ENCODE measurements at places on chromosomes 6 and 20.

- DNase-seq: no peak
Observed at GRCh38 chr6:81844686-81845085, 92.2 kb upstream of the TENT5A start.

GRCh38 chr6:30263734-30264133 is 50.5 kb upstream of the TRIM26 start:
- DNase-seq: no peak

DNA sequence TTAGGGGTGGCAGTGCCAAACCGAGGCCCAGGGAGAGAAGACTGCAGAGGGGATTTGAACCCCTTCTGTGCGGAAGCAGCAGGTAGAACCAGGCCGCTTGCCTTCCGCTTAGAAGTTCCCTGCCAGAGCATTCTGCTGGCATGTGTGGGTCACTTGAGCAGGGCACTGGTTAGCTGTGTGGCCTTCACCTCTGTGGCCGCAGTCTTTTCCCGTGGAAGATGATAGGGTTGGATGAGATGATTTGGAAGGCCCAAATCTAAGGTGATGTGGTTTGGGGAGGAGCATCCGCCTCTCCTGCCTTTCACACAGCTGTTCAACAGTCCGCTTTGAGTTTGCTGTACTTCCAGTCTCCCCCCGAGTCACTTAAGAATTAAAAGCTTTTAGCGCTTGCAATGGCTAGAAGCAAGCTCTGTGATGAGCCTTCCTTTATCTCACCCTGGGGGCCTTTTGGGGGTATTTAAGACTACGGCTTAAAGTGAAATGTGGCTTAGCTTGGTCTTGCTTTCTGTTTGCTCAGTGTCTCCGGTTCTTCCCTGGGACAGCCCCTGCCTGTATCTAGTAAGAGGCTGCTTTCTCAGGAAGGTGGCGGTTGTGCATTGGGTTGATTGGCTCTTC is 743 bp downstream of the CMTR1 start:
- DNase-seq: no peak

GRCh38 chr6:51533962-51534361 is 553.5 kb downstream of the PKHD1 start:
- DNase-seq: no peak

DNA sequence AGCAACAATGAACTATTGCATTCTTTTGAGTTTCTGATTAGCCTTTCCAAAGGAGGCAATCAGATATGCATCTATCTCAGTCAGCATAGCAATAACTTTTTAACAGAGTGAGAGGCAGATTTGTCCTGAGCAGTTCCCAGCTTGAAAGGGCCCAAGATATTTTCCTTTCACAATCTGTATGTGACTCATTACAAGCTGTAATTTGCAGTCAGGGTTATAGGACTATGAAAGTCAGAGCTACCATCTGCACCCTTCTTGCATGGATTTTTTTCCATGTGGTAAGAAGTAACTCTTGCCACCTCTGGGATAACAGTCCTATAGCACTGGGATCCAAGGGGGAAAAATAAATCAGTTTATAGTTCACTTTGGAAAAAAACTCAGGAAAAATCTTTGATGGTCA is 318.2 kb upstream of the RGS17 start:
- no peak for DNase-seq

- DNase-seq: no peak
Observed at GRCh38 chr6:99185525-99185924, 163.9 kb downstream of the FAXC start.

GRCh38 chr6:114138577-114139248 is 167.8 kb upstream of the HDAC2 start:
- DNase-seq: no peak

DNA sequence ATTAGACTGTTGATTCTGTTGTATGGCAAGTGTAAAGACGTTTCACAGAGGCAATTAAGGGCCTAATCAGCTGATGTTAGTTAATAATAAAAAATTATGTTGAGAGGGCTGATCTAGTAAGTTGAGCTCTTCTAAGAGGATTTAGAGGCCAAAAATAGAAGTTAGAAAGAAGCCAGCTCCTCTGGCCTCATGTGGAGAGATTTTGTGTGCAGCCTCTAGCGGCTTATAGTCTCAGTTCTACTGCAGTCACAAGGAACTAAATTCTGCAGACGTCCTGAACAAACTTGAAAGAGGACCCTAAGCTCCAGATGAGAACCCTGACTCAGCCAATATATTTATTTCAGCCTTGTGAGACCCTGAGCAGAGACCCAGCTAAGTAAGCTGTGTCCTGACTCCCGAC is 498.6 kb downstream of the BTBD3 start:
- DNase-seq: no peak

DNA sequence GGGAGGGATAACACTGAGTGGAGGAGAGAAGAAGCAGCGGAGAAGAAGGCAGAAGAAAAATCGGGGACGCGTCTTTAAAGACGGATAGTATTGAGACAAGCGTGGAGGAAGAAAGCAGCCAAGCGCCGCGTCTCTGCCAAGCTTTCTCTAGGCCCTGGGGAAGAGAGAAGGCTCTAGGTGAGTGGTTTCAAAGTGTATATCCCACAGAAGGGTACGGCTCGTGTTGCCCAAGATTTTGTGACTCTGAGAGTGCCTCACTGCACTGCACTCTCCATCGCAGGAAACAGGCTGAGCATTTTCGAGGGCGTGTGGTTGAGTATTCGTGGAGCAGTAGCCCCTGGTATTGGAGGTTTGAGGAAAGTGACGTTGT is 185.4 kb downstream of the TRIM27 start:
- no peak for DNase-seq

GRCh38 chr6:166167258-166167731 is 356 bp downstream of the TBXT start:
- DNase-seq: no peak

GRCh38 chr6:15997586-15998388 is 131.1 kb upstream of the MYLIP start:
- no peak for DNase-seq

- DNase-seq: no peak
Observed at GRCh38 chr6:158698931-158699330, 49.1 kb downstream of the SYTL3 start.

- DNase-seq: no peak
Observed at GRCh38 chr6:75693534-75693933, 55.5 kb upstream of the MYO6 start.

DNA sequence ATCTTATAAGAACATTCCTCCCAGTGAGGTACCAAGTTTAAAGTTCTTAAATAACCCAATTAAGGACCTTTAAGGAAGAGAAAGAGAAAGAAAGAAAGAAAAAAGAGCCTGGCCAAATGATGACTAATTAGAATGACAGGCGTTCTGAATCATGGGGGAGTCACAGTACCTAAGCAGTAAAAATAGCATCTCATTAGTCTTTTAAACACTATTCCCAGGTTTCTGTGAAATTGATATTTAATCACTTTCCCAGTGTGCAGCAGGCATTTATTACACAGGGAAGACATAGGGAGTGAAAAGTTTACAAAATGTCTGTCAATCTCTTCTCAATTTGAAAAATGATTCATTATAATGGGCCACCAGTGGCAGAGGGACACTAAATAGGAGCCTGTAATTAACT is 251.4 kb upstream of the MANEA start:
- peak; percentile 35 for DNase-seq

- no peak for DNase-seq
Observed at GRCh38 chr6:122571888-122572287, 38.3 kb upstream of the PKIB start.

DNA sequence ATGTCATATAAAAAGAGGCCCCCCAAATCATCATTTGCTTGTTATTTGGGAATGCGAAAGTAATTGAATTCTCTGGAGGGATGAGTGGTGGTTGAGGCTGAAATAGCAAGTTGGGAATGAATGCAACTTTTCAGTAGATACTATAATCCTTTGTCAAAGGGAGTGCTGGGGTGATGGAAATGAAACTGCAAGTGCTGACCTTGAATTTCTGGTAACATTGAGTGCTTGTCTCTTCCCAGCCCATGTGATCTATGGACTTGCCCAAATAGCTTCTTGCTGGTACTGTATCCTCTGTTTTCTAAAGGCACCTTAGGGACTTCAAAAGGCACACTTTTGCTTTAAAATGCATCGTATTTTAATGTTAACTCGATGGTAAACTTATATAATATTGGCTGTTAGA is 14.8 kb downstream of the PAQR8 start:
- no peak for DNase-seq

DNA sequence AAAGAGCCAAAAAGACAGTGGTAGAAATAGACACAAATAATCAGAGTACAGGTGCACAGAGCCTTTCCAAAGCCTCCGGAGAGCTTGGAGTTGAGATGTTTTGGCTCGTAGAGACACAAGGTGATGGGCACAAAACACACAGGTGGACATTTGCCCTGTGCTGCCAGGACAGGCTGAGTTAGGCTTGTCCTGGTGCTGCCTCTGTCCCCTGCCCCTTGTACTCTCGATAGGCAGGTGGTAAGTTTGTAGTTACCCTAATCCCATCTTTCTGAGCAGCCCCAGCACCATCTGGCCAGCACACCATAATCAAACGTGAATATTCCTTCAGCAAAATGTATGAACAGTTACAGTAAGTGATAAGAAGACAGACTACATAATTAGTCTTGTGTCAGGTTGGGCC is 95.5 kb downstream of the FOXC1 start:
- DNase-seq: no peak

- no peak for DNase-seq
Observed at GRCh38 chr6:74343804-74344203, 647.8 kb downstream of the CD109 start.

DNA sequence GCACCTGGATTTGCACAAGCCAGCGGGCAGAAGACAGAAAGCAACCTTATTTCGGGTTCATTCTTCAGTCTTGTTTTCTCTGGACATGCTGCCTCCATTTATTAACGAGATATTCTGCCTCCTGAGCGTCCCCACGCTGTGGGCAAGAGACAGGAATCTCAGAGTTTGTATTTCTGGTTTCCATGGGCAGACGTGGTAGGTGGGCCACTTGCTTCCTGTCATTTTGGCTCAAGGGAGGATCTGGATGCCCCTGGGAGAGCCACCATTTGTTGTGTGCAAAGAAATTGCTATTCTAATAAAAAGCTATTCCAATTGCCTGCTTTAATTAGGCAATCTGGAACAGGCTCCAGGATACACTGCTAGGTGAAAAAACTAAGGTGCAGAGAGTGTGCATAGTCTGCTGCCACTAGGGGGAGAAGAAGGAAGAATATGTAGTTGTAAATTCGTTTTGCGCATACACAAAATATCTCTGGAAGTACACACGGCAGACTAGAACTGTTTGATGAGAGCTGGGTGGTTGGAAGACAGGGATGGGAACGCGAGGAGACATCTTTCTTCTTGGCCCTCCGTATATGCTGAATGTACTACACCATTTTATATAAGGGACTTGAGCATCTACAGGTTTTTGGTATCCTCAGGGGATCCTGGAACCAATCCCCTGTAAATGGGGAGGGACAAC is 30.1 kb upstream of the SLC16A10 start:
- peak; percentile 30 for DNase-seq

DNA sequence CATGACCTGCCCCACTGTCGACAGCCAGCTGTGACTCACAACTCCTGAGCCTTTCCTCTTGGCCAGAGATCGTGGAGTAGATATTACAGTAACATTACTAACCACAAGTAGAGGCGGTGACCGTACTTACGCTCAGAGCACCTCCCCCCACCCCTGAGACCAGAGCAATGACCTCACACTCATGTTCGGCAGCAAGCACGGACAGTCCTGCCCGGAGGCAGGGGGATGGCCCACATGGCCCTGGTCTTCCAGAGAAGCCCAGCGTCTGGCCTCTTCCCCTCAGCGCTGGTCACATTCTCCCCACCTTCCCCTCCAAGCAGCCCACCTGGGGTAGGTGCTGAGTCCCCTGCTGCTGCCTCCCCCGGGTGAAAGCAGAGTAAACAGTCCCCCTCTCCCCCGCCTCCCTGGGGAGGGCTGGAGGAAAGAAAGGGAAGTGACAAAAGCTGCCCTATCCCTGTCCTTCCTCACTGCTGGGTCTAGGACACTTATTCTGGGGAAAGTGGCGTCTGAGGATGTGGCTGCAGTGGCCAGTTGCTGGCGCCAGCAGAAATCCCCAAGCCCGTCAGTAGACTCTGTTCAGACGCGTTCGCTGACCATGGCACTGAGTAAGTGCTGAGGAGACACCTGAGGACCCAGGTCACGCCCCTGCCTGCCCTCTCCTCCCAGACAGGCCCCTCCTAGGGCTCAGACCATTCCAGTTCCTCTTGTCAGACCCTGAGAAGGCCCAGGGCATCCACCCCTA is 68.5 kb downstream of the MRPL14 start:
- no peak for DNase-seq

- no peak for DNase-seq
Observed at GRCh38 chr20:20089018-20089417, 36.7 kb downstream of the CFAP61 start.

DNA sequence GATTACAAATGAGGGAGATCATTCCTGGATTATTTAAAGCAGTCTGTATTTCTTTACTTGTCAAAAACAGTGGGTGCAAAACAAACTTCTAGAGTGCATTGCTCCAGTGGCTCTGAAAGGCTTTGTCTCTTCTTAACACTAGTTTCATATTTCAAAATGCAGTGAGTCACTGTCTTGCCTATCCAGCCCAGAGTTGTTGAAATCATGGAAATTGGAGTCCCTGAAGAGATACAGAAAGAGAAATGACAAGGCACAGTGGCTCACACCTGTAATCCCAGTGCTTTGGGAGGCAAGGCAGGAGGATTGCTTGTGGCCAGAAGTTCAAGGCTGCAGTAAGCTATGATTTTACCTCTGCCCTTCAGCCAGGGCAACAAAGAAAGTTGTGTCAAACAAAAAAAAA is 11.3 kb downstream of the SLC2A12 start:
- DNase-seq: no peak

- DNase-seq: no peak
Observed at GRCh38 chr6:92822222-92822621, 597.1 kb downstream of the EPHA7 start.

GRCh38 chr6:155227046-155227445 is 36.8 kb upstream of the CLDN20 start:
- no peak for DNase-seq

GRCh38 chr6:143248359-143248758 is 187.7 kb downstream of the AIG1 start:
- DNase-seq: no peak

DNA sequence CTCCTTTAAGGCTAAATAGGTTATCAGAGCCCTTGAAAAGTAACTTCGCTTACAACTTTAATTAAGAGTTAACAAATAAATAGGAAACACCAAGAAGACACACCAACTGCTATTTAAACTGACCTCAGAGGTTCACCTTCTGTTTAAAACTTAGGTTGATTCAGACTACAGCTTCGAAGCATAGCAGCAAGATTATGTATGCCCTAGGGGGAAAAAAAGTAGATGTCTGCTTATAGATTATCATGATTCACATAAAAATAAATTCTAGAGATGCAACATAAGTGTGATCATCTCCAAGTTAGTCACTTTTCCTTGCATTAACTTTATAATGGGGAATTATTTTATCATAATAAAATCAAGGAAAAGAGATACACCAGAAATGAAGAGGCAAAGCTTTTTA is 8.9 kb downstream of the PNISR start:
- DNase-seq: no peak

DNA sequence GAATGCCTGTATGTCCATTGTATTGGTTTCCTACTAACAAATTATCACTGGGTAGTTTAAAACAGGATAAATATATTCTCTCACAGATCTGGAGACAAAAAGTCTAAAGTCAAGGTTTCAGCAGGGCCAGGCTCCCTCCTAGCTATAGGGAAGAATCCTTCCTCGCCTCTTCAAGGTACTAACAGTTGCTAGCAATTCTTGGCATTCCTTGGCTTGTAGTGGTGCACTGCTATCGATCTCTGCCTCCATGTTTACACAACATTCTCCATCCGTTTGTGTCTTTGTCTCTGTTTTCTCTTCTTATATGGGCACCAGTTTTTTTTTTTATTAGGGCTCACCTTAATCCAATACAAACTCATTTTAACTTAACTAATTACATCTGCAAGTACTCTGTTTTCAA is 48.9 kb downstream of the OR2B6 start:
- DNase-seq: no peak

GRCh38 chr6:37847704-37848103 is 28.2 kb downstream of the ZFAND3 start:
- no peak for DNase-seq
